ENCODE measurements at places on chromosomes 4 and X. TPM values are rescaled to one million over a fixed set of nuclear protein-coding genes. Genes with fewer than 3 reads are reported as not detected.

PPP4R3C gene
- polyA plus RNA-seq = not detected

MAGEB2 gene
- polyA plus RNA-seq = 0.05 TPM

USP38 gene
- polyA plus RNA-seq = 11.0 TPM

MAGEB10 gene
- polyA plus RNA-seq = not detected

DNA sequence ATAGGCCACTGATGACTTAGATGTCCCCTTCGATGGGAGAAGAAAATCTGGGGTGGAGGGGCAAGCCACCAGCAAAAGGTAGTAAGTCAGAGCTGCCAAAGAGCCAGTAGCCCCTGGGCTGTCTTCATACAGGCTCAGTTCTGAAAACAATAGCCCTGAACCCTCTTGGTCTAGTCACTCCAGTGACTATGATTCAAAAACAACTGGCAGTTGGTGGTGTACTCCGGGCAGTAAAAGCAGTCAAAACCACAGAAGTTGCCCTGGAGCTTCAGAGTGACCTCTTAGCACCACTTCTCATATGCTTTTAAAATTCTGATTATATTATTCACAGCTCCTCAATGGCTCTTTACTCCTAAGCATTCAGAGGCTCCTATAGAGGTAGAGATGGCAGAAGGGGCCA lies 164.3 kb upstream of the MAMLD1 start:
- no peak overlapping the region for H3K27ac ChIP-seq
- H3K4me1 ChIP-seq = no peaks in the 10 kb centered on the region
- no peak overlapping the region for H3K4me3 ChIP-seq
- no peaks in the 10 kb centered on the region for H3K36me3 ChIP-seq
- DNase-seq = no peak

DNA sequence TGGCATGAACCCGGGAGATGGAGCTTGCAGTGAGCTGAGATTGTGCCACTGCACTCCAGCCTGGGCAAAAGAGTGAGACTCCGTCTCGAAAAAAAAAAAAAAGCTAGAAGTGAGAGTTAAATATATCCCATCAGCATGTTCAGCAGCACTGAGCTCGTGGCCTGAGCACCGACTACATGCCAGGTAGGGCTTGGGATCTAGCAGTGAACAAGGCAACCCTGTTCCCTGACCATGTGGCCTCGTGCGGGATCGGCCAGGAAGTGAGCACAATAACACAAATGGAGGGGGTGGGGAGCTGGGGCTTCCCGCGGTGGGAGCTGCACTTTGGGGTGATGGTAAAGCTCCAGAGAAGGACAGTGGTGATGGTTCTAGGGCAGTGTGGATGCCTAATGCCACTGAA lies 193.7 kb upstream of the PSAPL1 start:
- H3K4me1 ChIP-seq = no peaks in the 10 kb centered on the region
- DNase-seq = no peak
- no peak overlapping the region for H3K4me3 ChIP-seq
- no peaks in the 10 kb centered on the region for H3K36me3 ChIP-seq
- H3K27me3 ChIP-seq = no peaks in the 10 kb centered on the region
- no peak overlapping the region for H3K27ac ChIP-seq

GRCh38 chrX:129701624-129702069 lies 37.1 kb upstream of the XPNPEP2 start:
- H3K27ac ChIP-seq = no peak overlapping the region
- DNase-seq = no peak
- no peaks in the 10 kb centered on the region for H3K27me3 ChIP-seq

GRCh38 chrX:25523574-25524540 lies 508.1 kb upstream of the ARX start:
- no peaks in the 10 kb centered on the region for H3K36me3 ChIP-seq
- no peak overlapping the region for H3K4me3 ChIP-seq
- H3K27me3 ChIP-seq = no peaks in the 10 kb centered on the region
- no peaks in the 10 kb centered on the region for H3K4me1 ChIP-seq

DNA sequence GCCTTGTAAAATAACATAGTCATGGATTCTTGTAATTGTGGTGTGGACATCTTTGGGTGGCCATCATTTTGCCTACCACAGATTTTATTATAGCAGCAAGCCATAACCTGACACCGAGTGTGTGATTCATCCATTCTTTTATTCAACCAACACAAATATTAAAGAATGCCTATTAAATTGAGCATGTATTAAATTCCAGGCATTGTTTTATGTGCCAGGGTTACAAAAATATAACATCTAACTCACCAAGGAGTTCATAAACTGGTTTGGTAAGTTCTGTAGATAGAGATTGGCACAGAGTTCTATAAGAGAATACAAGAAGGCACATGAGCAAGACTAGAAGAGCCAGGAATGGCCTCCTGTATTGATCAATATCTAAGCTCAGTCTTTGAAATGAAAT lies 18.0 kb downstream of the NBDY start:
- H3K27ac ChIP-seq = no peak overlapping the region
- no peaks in the 10 kb centered on the region for H3K4me1 ChIP-seq
- DNase-seq = no peak
- no peak overlapping the region for H3K4me3 ChIP-seq
- no peaks in the 10 kb centered on the region for H3K27me3 ChIP-seq

DNA sequence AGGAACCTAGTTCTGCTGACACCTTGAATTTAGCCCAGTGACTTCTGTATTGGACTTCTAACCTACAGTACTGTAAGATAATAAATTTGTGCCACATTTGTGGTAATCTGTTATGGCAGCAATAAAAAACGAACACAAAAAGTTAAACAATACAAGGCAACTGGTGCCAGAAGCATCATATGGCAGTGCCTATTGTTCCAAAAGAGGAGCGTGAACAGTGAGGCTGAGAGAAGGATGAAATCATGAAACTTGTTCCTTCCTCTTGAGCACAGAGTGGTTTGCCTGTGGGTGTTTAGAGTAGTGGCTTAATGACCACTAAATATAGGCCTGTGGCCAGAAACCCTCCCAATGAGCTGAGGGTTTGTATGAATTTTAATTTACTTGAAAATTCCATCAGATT lies 69.7 kb upstream of the PGRMC2 start:
- H3K27ac ChIP-seq = no peak overlapping the region
- no peaks in the 10 kb centered on the region for H3K27me3 ChIP-seq
- no peaks in the 10 kb centered on the region for H3K4me1 ChIP-seq
- no peaks in the 10 kb centered on the region for H3K36me3 ChIP-seq
- DNase-seq = no peak

DNA sequence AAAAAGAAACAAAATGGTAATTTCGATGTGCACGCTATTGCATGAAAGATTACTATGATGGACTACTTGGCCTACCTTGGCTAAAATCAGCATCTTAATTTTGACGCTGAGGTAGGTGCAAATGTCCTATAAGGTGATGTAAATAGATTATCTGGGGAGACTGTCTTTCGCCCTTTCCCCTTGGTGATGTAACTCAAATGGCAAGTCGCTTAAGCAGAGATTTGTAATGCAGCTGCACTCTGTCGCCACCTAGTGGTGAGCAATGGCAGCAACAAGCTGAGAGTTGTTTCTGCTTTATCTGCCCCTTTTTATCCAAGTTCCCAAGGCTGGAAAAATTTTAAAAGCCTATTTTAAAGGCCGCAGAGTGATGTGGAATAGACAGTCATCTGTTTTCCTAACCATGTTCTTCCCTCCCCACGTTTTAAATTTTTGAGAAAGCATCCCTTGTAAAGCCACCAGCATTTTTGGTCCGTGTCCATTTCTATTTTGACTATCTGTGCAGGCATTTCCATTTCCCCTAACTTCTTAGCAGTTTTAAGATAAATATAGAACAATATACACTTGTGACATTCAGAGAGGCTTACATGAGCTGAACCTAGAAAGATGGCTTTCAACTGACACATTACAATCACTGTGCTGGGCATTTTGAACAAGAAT lies 62.4 kb upstream of the PDLIM3 start:
- H3K4me1 ChIP-seq = no peaks in the 10 kb centered on the region
- no peaks in the 10 kb centered on the region for H3K36me3 ChIP-seq
- DNase-seq = peak; percentile 34
- H3K27ac ChIP-seq = no peak overlapping the region

DNA sequence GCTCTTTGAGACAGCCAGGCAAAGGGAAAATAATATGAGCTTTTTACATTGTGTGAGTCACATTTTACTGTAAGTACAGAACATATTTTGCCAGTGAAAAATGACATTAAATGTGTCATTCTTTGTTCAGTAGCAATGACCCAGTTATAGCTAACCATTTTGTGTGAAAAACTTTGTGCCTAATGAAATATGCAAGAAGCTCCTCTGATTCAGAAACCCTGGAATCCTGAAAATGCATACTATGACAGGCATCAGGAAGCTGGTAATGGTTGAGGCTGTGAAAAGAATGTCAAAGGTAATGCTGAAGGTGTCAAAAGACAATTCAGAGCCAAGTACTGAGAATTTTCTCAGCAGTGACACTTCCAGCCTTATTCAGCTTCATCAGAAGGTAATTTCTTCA lies 549.5 kb upstream of the SMIM31 start:
- no peak for DNase-seq
- H3K36me3 ChIP-seq = no peaks in the 10 kb centered on the region
- H3K4me3 ChIP-seq = no peak overlapping the region
- no peak overlapping the region for H3K27ac ChIP-seq
- no peaks in the 10 kb centered on the region for H3K4me1 ChIP-seq

- H3K36me3 ChIP-seq = no peaks in the 10 kb centered on the region
- no peak overlapping the region for H3K27ac ChIP-seq
- H3K4me3 ChIP-seq = no peak overlapping the region
- DNase-seq = no peak
- no peaks in the 10 kb centered on the region for H3K4me1 ChIP-seq
Observed at GRCh38 chr4:154490234-154490582, 1.4 kb downstream of the DCHS2 start.

GRCh38 chr4:183936574-183937345 lies 31.7 kb downstream of the STOX2 start:
- H3K27me3 ChIP-seq = no peaks in the 10 kb centered on the region
- H3K27ac ChIP-seq = no peak overlapping the region
- H3K4me1 ChIP-seq = no peaks in the 10 kb centered on the region
- DNase-seq = no peak

DNA sequence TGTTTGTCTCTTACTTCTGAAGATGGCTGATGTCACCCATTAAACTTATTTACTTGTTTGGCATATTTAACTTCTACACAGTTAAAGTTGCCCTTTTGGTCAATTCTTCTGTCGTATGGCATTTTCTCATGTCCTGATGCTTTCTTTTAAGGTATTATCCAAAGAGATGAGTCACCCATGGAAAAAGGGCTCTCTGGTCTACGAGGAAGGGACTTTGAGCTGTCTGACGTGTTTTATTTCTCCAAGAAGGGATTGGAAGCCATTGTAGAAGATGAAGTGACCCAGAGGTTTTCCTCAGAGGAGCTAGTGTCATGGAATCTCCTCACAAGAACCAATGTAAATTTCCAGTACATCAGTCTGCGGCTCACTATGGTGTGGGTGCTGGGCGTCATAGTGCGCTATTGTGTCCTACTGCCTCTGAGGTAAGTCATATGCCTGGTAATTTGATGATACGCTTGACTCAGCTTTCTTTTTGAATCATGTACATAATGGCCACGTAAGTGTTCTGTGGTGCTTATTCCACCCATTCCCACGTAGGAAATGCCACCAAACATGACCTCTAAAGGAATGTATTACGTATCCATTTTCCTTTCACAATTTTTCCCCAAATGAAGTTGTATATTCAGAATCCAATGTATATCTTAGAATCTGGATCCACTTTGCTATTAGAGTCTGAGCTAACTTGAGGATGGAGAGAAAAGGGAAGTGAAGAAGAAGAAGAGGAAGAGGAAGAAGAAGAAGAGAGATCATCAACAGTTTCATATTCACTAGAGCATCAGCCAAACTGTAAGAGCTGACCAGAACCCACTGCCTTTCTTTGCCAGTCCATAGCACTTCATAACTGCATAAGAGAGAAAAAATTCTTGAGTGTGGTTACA lies 45.7 kb downstream of the GPAT3 start:
- H3K27me3 ChIP-seq = no peaks in the 10 kb centered on the region
- DNase-seq = no peak
- no peak overlapping the region for H3K4me3 ChIP-seq
- no peak overlapping the region for H3K27ac ChIP-seq
- H3K36me3 ChIP-seq = no peaks in the 10 kb centered on the region
- no peaks in the 10 kb centered on the region for H3K4me1 ChIP-seq

- H3K4me3 ChIP-seq = no peak overlapping the region
- H3K27ac ChIP-seq = peak overlapping the region; percentile 88
- peak; percentile 68 for DNase-seq
- no peaks in the 10 kb centered on the region for H3K36me3 ChIP-seq
Observed at GRCh38 chrX:15749642-15750610, 11.9 kb downstream of the CA5B start.

- H3K27me3 ChIP-seq = no peaks in the 10 kb centered on the region
- H3K4me3 ChIP-seq = no peak overlapping the region
- H3K36me3 ChIP-seq = no peaks in the 10 kb centered on the region
- no peaks in the 10 kb centered on the region for H3K4me1 ChIP-seq
- no peak overlapping the region for H3K27ac ChIP-seq
Observed at GRCh38 chr4:6532658-6533057, 42.3 kb upstream of the MAN2B2 start.

DNA sequence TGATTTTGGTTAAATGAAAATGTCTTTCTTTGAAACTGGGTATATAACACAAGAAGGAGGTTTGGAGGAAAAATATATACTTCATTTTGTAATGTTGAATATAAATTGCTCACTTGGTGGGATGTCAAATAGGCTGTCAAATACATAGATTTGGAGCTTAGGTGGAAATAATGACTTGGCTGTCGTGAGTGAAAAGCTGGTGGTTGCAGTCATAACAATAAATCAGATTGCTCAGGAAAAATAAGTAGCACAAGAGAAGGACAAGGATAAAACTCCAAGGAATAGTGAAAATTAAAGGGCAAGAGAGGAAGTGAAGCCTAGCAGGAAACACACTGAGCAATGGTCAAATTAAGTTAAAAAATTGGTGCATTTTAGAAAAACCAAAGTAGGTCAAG lies 253.0 kb upstream of the ANKRD50 start:
- no peak for DNase-seq
- H3K4me1 ChIP-seq = no peaks in the 10 kb centered on the region
- H3K27me3 ChIP-seq = no peaks in the 10 kb centered on the region
- H3K36me3 ChIP-seq = no peaks in the 10 kb centered on the region
- no peak overlapping the region for H3K27ac ChIP-seq

DNA sequence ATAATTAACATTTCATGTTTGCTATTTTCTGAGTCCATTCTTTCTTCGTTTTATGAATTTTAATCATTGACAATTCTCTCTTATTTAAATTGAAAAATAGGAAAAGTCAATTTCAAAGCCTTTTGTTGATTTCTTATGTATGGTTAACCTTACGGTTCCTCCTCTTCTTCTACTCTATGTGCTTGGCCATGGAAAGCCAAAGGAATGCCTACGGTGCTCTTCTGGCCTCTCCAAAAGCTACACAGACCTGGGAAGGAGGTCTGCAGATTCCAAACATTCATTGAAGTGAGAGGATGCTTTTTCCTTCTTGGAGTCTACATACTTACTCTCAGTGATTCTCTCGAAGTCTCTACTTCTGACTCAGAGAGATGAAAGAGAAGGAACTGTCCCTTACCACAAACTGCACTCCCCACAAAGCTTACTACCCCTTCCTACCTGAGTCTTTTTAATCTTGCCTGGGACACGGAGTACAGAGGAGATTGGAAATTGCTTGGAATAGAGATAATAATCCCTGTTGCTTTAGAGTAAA lies 863.1 kb upstream of the FTHL17 start:
- DNase-seq = no peak
- H3K27me3 ChIP-seq = no peaks in the 10 kb centered on the region
- H3K36me3 ChIP-seq = no peaks in the 10 kb centered on the region
- H3K4me3 ChIP-seq = no peak overlapping the region
- no peaks in the 10 kb centered on the region for H3K4me1 ChIP-seq

All from thymus (tissue), 14 donors.